Erythroblast (primary cell): ENCODE measurements at places on chromosomes 2 and 18.

DNA sequence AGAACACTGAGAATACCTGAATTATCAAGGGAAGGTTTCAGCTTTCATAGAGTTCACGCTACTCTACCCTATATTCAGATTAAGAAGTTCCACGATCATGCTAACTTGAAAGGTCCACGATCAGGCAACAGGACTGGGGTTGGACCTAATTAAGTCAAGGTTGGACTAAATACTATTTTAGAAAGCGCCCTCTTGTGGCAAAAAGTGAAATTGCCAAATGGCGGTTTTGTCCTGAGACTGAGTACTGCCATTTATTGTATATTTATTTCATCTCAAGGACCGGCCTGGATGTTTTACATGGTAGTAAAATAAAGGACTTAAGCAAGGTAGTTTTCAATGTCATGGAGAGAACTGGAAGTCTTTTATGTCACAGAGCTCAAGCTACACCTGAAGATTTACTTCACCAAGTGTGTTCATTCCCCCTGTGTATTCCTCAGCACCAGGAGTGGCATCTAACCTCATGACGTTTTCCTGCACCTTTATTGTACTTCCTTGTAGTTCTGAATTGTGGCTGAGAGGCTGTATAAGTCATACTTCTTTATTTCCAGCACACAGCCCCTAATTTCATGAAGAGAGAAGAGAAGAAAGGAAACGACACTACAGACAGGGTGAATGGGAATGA is 56.8 kb downstream of the SRD5A2 start:
- peak; percentile 42 for DNase-seq

- DNase-seq = no peak
Observed at GRCh38 chr2:44778671-44779476, 162.6 kb upstream of the SIX3 start.

DNA sequence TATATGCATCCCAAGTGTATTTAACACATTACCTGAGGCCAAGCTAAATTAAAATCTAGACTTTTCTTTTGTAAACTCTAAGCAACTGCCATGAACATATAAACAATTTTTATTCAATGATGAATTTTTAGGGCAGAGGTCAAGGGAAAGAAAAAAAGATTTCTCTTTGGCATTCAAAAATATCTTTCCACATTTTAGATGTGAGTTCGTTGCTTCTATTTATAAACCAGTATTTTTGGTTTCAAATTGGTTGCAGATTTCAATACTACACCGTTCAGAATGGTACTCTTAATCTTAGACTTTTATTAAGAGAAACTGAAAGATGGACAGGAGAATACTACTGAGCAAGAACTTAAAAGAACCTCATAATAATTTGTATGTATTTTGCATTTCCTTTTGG is 293.6 kb upstream of the CCDC68 start:
- no peak for DNase-seq

- no peak for DNase-seq
Observed at GRCh38 chr2:54161660-54162424, 46.4 kb downstream of the ACYP2 start.

DNA sequence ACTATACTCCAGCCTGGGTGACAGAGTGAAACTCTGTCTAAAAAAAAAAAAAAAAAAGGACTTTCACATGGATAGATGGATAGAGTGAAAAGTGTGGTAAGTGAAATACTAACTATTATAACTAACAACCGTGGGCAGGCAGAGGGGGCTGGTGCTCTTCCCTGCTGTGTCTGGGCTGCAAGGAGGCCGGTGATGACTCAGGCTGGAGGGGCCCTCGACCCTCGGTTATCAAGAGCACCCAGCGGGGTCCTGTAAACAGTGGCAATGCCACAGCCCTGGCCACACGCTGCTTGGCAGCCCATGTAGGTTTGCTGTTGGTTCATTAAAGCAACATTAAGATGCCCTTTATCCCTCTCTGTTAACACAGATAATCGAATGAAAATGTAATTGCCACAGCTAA is 184.8 kb upstream of the RAB12 start:
- DNase-seq = no peak

DNA sequence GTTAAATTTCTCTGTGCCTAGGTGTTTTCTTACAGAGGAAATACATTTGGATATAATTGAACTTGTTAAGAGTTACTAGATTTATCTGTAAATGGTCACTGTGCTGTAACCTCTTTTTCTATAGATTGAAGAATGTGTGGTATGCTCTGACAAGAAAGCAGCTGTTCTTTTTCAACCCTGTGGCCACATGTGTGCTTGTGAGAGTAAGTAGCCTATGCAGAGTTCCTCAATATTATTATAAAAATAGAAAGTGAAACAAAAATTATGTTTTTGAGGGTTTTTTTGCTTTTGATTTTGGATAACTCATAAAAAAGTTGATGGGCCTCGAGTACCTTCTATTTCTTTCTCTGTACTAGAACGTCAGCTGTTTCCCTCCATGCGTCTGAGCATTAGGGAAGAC is 112.4 kb downstream of the MIB1 start:
- DNase-seq = no peak

- no peak for DNase-seq
Observed at GRCh38 chr2:8586457-8587051, 95.3 kb upstream of the ID2 start.

- DNase-seq = no peak
Observed at GRCh38 chr2:16386031-16386430, 279.6 kb downstream of the CYRIA start.

GRCh38 chr2:173079973-173080860 is 4.6 kb downstream of the MAP3K20 start:
- DNase-seq = no peak

GRCh38 chr2:108315444-108315934 is 26.8 kb downstream of the SULT1C2 start:
- no peak for DNase-seq

DNA sequence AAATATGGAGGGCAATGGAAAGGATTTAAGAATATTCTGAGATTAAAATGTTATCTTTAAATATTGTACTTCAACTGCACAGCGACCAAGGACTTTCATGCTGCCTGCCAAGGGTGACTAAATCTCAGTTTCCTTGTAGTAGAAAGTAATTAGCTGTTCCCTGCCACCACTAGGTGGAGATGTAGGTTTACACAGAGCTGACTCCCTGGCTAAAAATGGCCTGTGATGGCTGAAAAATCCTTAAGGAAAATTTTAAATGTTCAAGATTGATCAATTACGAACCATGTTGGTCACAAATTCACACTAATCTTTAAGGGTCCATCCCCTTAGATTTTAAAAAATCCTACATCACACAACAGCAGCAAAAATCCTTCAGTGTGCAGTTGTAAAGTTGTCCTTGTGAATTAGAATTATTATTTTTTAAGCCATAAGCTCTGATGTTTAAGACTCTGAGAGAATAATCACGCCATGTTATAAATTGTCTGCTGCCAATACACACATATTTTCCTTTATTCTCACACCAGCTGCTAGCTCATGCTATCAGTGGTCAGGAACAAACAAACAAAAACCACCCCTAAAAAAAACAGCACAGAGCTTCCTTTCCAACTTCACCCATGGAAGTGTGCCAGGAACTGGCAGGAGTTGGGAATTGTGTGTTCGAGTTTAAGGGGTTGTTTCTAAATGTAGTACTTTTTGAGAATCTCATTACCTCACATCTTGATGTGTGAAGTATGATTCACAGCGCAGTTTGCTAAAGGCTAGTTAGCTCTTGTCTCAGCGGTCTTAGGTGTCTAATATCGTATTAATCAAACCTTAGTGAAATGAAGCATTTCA is 399.8 kb downstream of the TMEM182 start:
- DNase-seq = peak; percentile 12

GRCh38 chr18:72826736-72827135 is 41.1 kb downstream of the NETO1 start:
- DNase-seq = no peak

GRCh38 chr2:6927186-6927585 is 10.0 kb downstream of the RNF144A start:
- no peak for DNase-seq

DNA sequence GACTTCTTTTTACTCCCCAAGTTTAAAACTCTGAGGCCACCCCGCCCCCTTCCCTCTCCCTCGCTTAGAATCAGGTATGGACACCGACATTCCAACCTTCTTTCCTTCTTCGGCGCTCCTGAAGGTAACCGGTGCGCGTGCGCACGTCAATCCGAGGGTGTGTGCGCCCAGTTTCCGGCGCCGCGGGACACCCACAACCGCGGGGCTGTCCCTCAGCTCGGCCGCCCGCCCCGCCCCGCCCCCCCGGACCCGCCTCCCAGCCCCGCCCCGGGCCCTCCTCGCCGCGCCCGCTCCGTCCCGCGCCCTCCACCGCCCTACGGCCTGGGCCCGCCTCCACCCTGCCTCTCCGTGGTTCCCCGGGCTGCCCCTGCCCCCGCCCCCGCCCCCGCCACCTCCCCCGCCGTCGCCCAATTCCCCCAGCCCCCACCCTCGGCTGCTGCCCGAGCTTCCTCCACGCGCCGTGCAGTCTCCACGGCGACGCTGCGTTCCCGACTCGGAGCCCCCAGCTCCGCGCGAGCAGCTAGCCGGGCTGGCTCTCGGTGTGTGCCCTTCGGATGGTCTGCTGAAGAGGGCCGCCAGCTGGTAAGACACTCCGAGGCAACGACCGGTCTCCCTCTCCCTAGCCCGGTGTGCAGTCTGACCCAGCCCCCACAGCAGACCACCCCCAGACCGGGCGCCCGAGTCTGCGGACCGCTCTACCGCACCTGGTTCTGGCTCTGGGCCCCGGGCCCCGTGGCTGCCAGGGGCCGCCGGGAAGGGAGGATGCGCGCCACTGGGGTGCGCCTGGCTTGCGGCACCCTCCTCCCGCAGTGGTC is 635 bp downstream of the ERICH2 start:
- peak; percentile 86 for DNase-seq

GRCh38 chr2:30958918-30959265 is 151.6 kb upstream of the CAPN13 start:
- DNase-seq = no peak
